Stimulated activated effector memory CD8-positive, alpha-beta T cell treated with anti-CD3 and anti-CD28 coated beads, Interleukin-12 subunit alpha, Interleukin-12 subunit beta, amount 100 ng/mL, for 72 hours (primary cell): ENCODE measurements at places on chromosomes 5 and 9.

DNA sequence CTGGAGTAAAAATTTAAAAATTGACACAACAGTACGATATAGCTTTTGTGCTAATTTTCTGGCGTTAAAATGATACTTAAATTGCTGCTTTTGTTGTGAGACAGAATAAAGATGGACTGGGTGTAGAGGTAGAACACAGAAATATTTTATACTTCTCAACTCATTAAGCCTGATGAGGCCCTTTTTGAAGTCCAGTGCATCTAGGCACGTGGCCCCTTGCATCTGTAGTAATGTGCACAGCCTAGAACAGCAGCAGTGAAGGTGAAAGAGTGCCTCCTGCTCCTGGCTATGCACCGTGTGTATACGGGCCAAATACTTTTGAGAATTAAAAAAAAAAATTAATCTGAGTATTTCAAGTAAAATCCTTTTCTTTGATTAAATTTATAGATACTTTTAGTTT, 115.6 kb downstream of the XRCC4 start:
- no peak for DNase-seq

GRCh38 chr5:148060881-148061280, 2.9 kb upstream of the SPINK5 start:
- no peak for DNase-seq

- no peak for DNase-seq
These were observed 28.7 kb downstream of the TTC23L start for GRCh38 chr5:34867660-34868059.

- no peak for DNase-seq
These were observed 200.5 kb downstream of the ARHGEF28 start for GRCh38 chr5:73826301-73827105.

GRCh38 chr9:32413424-32413823, 29.0 kb downstream of the ACO1 start:
- DNase-seq: no peak

DNA sequence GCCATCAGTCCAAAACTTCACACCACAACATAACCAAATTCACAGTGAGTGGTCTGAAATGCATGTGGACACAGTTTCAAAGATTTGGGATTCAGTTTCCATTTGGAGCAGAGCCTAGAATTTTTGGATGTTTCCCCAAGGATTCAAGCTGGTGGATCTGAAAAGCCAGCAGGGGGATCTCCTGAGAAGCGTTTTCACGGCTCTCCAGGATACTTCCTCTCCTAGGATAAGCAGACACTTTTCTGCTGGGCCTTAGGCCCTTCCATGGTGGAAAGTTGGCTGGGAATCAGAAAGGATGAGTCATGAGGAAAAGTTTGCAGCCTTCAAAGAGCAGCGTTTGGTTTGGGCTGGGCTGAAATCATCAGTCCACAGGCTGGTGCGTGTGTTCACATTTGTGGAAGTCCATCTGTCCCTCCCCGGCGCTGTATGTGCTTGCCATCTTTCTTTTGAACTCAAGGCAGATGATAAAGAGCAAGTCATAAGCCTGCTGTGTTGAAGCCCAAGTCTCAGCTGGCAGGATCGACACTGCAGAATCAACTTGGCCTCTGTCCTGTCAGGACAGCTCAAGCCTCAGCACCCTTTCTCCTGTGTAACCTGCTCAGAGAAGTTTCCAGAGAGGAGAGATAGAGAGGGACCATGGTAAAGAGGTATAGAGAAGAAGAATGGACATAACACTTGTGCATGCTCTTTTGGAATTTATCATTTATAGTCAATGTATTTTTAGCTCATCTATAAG, 152.6 kb upstream of the MSX2 start:
- DNase-seq: no peak
